ENCODE measurements at places on chromosomes 6 and 20. TPM values are rescaled to one million over a fixed set of nuclear protein-coding genes. Genes with fewer than 3 reads are reported as not detected.
A peak's percentile ranks its signal among the peaks of the same experiment; 100 is the strongest.

DNA sequence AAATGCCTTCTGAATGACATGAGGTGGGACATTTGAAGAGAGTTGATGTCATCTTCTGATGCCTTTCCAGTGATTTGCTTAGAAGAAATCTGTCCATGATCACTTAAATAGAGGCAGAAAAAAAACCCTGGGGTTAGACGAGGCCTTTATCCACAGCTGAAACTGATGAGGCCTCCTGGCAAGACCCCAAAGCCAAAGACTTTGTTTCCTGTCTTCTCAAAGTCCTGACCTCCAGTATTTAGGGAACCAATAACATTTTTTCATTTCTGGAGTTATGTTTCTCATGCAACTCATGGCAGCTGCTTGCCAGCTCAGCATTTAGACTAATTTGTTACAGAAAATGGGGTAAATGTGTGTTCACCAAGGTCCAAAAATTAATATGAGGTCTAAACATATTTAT lies 248.0 kb upstream of the PRDM1 start:
- DNase-seq = peak; percentile 18

DNA sequence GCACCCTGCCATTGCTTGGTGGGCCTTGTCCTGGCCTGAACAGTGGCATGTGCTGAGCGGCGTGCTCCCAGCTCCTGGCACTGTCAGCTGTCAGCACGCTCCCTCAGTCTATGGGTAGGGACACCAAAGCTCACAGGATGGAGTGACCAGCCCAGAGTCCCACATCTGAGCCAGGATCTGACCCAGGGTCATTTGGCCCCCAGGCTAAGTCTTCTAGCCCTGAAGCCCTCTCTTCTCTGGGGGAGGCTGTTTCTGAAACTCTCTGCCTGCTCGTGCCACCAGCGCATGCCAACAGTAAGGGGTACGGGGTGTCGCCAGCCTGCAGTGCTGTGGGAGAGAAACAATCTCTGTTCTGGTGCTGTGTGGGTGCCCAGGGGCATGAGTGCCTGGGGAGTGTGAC lies 37.1 kb downstream of the CDH4 start:
- no peak for DNase-seq

- DNase-seq = no peak
Observed at GRCh38 chr20:62727584-62728027, 19.0 kb downstream of the NTSR1 start.

- DNase-seq = no peak
Observed at GRCh38 chr20:34948030-34948429, 7.6 kb downstream of the GSS start.

The ECT2L gene
- total RNA-seq = 0.31 TPM

The RIPPLY2 gene
- total RNA-seq = not detected
